Ovary (tissue), 10 donors: ENCODE measurements at places on chromosomes 7 and 10.
A peak's percentile ranks its signal among the peaks of the same experiment; 100 is the strongest.

DNA sequence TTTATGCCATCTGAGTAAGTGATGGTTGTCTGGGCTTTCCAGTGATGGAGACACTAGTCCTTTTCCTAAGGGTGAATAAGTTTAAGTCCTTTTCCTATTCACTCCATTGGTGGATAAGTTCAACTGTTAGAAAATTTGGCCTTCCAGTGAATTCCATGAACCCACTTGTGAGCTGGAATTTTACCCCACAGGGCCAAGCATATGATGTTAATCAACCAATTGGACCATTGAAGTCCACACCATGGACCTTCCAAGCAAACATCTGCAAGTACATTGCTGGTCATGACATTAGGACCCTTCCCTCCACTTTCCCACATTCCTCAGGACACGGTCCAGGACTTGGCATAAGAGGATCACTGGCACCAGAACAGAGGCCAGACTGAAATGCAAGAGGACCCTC lies 381.4 kb downstream of the RPS24 start:
- no peak for DNase-seq

DNA sequence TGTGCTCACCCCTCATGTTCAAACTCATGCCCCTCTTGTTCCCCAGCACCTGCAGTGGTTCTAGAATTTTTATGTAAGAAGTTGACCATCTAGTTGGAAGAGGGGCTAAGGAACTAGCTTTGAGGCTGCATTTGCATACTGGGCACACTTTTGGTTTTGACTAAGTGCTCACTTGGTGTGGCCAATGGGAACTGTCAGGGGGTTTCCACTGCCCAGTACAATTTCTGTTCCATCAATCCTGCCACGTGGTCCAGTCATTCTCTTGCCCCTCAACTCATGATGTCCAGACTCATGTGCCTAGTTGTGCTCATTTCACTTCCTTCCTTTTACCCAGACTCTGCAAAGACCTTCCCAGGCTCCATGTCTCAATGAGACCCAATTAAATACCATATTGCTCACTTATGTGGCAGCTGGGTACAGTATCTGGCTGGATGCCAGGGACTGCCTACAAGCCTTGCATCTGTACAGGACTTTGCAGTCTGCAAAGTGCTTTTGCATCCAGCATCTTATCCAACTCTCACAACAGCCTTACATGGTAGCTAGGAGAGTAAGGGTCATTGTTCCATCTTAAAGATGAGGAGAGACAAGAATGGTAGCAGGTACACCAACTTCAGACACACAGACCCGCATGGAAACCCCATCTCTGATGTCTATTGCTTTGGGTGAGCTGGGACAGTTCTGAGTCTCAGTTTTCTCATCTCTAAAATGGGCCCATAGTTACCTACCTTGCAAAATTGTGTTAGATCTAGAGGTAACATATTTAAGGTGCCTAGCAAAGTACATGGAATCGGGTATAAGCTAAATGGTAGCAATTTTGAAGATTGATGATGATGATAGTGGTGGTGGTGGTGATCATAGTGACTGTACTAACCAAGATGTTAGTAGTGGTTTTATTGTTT lies 30.1 kb upstream of the KCNMA1 start:
- no peak for DNase-seq

DNA sequence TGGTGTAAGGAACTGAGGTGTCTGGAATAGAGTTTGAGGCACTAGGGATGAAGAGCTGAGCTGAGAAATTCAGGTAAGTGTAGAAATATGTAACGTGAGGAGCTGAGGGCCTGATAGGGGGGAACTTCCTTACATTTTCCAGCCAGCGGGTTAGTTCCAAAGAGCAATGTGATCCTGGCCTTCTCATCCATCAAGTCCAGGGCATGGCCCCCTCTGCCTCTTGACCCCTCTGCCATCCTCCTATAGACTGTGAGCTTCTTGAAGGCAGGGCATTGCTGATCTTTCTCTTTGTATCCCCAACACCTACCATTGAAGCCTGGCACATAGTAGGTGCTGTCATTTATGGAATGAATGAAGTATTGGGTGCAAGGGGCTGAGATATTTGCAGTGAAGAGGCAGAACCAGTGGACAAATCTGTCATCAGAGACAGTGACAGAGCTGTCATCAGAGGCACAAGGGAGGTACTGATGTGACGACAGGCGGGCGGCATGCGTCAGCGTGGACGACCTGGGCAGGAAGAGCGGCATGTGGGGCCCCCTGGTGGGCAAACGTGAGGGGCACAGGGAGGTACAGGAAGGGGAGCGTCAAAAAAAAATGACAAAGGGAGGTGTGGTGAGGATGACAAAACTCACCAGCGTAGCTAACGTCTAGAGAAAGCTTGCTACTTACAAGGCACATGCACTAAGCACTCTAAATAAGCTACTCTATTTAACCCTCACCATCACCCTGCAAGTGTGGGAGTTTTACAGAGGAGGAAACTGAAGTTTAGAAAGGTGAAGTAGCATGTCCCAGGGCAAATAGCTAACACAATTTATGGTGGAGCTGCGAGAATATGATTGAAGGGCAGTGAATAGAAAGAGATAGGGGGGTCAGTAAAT lies 5.2 kb upstream of the CAMK2G start:
- peak; percentile 87 for DNase-seq

DNA sequence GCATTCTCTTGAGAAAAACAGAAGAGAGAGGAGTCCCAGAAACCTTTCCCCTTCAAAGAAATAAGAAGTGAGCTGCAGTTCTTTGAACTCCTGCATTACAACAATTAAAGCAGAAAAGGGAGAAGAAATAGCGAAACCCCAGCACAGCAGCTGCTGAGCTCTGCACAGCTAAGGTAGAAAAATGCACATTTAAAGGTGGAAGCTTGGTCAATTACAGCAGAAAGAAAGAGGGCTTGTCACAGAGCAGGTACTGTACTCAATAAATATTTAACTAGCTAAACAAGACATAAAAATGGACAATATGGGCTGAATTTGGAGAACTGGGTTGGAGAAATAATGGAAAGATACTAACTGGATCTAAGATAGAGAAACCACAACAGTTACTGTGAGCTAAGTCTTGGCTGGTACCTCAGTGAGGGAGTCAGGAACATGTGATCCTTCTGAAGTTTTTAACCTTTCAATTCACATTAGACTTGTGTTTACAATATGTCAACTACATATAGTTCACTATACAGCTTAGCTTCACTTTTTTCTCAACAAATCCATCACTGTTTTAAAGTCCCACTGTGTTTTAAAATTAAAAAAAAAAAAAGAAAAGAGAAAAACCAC lies 332.5 kb downstream of the ELMO1 start:
- no peak for DNase-seq

- DNase-seq = no peak
Measured at GRCh38 chr10:75466886-75467285, 35.5 kb downstream of the LRMDA start.

- DNase-seq = no peak
Measured at GRCh38 chr7:55387062-55387965, 22.2 kb downstream of the LANCL2 start.

GRCh38 chr7:142569851-142570250 lies 179.4 kb upstream of the PRSS1 start:
- DNase-seq = no peak

DNA sequence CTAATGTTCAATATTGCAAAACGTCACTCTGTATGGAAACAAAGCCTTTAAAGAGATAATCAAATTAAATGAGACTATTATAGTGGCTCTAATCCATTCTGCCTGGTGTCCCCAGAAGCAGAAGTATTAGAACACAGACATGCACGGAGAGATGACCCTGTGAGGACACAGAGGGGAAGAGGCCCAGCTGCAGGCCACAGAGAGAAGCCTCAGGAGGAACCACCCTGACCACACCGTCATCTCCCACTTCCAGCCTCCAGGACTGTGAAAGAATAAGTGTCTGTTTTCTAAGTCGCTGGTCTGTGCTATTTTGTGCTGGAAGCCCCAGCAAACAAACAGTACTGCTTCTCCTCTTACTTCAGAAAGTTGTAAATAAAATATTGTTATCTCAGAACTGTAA lies 283.5 kb upstream of the ADARB2 start:
- no peak for DNase-seq

- DNase-seq = no peak
Measured at GRCh38 chr7:142835487-142835886, 19.4 kb upstream of the EPHB6 start.

- DNase-seq = no peak
Measured at GRCh38 chr7:18337048-18337809, 158.3 kb upstream of the HDAC9 start.

- DNase-seq = no peak
Measured at GRCh38 chr10:91105269-91105668, 115.2 kb upstream of the PCGF5 start.

DNA sequence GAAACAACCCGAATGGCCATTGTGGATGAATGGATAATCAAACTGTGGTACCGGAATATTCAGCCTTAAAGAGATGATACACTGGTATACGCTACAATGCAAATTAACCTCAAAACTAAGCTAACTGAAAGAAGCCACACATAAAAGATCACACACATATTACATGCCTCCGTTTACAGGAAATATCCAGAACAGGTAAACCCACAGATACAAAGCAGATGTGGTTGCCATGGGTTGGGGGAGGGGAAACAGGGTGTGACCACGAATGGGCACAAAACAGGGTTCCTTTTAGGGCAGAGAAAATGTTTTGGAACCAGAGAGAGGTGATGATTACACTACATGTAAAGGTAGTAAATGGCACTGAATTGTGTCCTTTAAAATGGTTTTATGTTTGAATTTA lies 16.6 kb downstream of the ESYT2 start:
- no peak for DNase-seq

GRCh38 chr10:46992803-46993561 lies 81.8 kb downstream of the PTPN20 start:
- DNase-seq = peak; percentile 30

GRCh38 chr10:12271210-12271540 lies 75.2 kb downstream of the CDC123 start:
- no peak for DNase-seq

GRCh38 chr10:125799451-125800182 lies 23.4 kb downstream of the UROS start:
- DNase-seq = no peak

DNA sequence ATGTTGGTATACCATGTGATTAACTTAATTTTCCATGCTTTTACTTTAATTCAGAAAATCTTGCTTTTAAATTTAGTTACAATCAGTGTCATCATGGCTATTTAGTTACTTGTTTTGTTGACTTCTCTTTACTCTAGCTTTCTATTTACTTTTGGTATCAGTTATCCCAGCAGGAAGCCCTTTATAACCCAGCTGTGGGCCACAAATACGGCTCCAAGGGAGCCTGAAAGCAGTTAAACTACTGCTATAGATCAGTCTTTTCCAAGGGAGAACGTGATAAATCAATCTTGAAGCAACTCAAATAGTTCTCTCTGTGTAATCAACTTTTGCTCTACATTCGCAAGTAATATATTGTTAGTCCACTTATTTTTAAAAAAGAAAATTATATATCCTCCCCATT lies 287.4 kb downstream of the CACNA2D1 start:
- no peak for DNase-seq

DNA sequence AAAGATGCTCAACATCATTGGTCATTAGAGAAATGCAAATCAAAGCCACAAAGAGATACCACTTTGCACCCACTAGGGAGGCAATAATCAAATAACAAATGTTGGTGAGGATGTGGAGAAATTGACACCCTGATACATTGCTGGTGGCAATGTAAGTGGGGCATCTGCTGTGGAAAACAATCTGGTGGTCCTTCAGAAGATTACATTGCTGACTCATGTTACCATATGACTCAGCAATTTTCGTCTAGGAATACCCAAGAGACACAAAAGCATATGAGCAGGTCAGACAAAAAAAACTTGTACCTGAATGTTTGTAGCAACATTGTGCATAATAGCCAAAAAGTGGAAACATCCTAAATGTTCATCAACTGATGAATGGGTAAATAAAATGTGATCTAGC lies 4.9 kb upstream of the CLDN3 start:
- DNase-seq = no peak

DNA sequence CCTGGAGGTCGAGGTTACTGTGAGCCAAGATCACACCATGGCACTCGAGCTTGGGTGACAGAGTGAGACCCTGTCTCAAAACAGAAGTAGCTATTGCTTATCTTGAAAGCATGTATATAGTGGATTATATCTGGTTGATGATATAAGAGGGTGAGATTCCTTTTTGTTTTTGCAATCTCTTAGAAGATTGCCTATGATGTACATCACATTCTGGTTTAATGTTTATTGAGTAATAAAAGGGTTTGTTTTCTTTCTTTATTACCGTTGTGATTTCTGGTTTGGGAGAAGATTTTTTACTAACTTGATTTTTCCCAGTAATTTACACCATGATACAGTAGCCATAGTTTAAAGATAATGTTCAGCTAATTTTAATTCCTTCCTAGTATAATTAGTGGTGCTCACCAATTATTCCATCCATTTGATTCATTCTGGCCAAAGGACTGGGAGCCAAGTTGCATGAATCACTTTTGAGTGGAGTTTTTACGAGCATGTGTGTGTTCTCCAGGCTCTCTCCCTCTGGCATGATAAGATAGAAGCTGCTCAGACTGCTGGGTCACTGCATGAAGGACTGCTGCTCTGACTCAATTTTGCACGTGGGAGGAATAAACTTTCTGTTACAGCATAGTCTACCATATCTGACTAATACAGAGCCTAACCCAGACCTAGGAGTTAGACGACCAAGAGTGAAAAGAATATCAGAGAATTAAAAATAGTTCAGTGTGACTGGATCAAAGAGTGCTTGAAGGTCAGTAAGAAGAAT lies 13.5 kb upstream of the TSPAN13 start:
- DNase-seq = peak; percentile 32

GRCh38 chr7:31004393-31004792 lies 40.6 kb downstream of the GHRHR start:
- no peak for DNase-seq

- peak; percentile 37 for DNase-seq
Measured at GRCh38 chr7:54841772-54842697, 83.0 kb upstream of the SEC61G start.

DNA sequence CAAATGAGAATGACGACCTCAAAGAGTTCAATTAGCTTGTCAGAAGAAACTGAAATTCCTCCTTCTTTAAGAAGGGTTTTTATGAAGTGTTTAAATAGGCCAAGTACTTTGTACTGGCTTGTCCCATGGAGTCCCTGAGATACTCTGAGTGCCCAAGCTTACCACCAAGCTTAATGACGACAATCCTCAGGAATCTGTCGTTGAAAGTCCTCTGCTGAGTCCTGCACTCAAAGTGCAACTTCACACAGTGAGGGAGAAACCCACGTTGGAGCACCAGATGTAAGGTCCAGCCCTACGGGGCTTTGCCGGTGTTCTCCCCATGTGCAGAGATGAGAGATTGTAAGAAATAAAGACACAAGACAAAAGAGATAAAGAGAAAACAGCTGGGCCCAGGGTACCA lies 42.8 kb upstream of the AKR1C2 start:
- no peak for DNase-seq

- peak; percentile 64 for DNase-seq
Measured at GRCh38 chr7:73734619-73735527, 3.7 kb downstream of the ABHD11 start.

DNA sequence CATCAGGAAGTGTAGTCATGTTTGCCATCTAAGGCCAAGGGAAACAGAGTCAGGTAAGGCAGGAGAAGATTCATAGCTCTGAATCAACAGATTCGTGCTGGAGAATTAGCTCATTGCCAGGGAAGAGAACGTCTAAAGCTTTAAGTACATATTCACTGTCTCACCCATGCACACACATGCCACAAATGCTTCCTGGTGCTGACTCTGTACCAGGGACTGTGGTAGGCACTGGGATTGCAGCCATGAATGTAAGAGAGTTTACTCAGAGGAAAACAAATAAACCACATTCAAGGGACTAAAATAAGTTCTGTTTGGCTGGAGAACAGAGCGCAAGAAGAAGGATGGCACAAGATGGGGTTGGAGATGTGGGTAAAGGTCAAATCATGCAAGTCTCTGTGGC lies 89.8 kb upstream of the HPS1 start:
- DNase-seq = no peak
